ENCODE measurements at places on chromosomes 16 and 17. TPM values are rescaled to one million over a fixed set of nuclear protein-coding genes. Genes with fewer than 3 reads are reported as not detected.

Gene CHST6
- not detected for total RNA-seq

Gene NARF
- total RNA-seq: 121 TPM

Gene SOCS1
- total RNA-seq: 165 TPM

Gene KIF2B
- not detected for total RNA-seq

Gene OTOA
- 0.14 TPM for total RNA-seq

Gene PRR15L
- not detected for total RNA-seq

Gene CDC6
- 75.2 TPM for total RNA-seq

Gene IRX5
- total RNA-seq: not detected

Gene CACNA1H
- 2.0 TPM for total RNA-seq

Gene CFAP97D1
- not detected for total RNA-seq

Gene ZNRF1
- 8.2 TPM for total RNA-seq

Gene CSH2
- total RNA-seq: not detected

Gene OR1F1
- not detected for total RNA-seq

Gene TSPOAP1
- total RNA-seq: 77.7 TPM

DNA sequence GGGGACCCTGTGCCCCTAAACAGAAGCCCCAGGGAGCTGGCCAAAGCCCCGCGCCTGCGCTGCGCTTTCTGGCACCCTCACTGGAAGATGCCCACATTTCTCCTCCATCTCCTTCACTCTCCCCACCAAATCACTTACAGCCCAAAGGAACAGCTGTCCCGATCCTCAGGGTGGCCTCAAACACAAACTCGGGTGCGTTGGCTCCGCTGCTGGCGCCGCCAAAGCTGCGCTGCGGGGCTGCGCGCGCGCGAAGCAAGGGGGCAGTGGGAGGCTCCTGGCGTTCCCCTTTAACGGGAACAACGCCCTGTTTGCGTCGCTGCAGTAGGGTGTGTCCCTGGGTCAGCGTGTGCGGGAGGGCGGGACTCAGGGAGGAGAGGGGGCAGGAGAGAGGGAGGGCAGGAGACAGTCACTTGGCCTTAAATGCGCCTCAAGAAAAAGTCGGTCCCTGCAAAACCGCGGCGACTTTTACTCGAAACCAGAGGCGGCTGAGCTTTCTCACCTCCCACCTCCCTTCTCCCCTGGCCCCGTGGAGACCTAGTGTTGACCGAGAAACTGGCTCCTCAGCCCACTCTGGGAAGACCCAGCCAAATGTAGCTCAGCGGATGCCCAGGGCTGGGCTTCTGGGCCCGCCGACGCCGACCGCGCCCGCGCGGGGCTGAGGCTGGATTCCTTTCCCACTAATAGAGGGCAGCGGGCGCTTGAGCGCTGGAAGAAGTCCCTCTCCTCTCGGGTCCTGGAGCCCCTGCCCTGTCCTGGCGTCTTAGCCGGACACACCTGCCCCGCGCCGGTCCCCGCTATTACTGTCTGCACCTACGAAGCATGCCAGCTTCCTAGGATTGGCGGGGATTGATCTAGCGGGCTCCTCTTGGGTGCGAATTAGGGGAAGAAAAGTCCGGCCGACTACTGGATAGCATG, 2.6 kb downstream of the PMP22 start:
- H3K36me3 ChIP-seq: no peaks in the 10 kb centered on the region
- peaks cover 90% of the 10 kb centered on the region for H3K27me3 ChIP-seq
- H3K27ac ChIP-seq: no peak overlapping the region
- peak overlapping the region; percentile 35 for H3K4me3 ChIP-seq
- peak; percentile 31 for DNase-seq

DNA sequence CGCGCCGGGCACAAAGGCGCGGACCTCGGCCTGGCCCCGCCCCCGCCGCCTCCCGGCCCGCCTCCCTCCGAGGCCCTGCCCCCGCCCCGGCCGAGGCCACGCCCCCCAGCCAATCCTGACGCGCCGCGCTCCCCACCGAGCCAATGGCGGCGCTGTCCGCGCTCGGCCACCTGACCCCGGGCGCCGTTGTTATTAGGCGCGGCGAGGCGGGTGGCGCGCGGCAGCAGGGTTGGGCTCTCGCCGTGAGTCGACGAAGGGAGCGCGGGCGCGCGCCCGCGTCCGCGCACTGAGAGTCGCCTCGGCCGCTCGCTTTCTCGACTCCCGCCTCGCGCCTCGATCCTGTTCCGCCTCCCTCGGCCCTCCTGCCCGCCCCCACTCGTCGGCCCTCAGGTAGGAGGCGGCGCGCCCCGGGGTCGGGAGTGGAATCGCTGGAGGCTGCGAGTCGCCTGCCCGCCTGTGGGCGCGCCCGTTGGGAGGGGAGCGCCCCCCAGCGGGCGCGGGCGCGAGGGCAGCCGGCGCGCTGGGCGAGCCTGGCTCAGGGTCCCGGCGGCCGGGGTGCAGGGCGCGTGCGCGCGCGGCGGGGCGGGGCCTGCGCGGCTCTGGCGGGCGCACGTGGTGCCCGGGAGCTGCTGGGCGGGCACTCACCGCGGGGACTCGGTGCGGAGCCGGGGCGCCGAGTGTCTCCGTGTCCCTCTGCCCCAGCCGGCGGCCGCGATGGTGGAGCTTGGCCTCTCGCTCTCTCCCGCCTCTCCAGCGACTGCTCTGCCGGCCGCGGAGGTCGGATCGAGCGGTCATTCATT, 405 bp upstream of the CBLN1 start:
- H3K27ac ChIP-seq: peak overlapping the region; percentile 58
- peaks cover 2% of the 10 kb centered on the region for H3K36me3 ChIP-seq
- H3K4me1 ChIP-seq: peaks cover 2% of the 10 kb centered on the region
- H3K4me3 ChIP-seq: peak overlapping the region; percentile 69
- DNase-seq: peak; percentile 71

GRCh38 chr17:72145962-72146361, 25.1 kb downstream of the SOX9 start:
- no peak for DNase-seq
- H3K36me3 ChIP-seq: no peaks in the 10 kb centered on the region
- no peak overlapping the region for H3K4me3 ChIP-seq

GRCh38 chr16:77169650-77170236, 21.2 kb upstream of the MON1B start:
- H3K4me3 ChIP-seq: no peak overlapping the region
- no peak for DNase-seq
- peaks cover 5% of the 10 kb centered on the region for H3K27me3 ChIP-seq
- H3K36me3 ChIP-seq: no peaks in the 10 kb centered on the region
- H3K27ac ChIP-seq: no peak overlapping the region
- no peaks in the 10 kb centered on the region for H3K4me1 ChIP-seq

GRCh38 chr16:89317729-89318429, 100.4 kb downstream of the ZNF778 start:
- no peak for DNase-seq
- no peaks in the 10 kb centered on the region for H3K27me3 ChIP-seq
- peaks cover 84% of the 10 kb centered on the region for H3K4me1 ChIP-seq
- peak overlapping the region; percentile 54 for H3K4me3 ChIP-seq
- H3K36me3 ChIP-seq: peaks cover 22% of the 10 kb centered on the region

DNA sequence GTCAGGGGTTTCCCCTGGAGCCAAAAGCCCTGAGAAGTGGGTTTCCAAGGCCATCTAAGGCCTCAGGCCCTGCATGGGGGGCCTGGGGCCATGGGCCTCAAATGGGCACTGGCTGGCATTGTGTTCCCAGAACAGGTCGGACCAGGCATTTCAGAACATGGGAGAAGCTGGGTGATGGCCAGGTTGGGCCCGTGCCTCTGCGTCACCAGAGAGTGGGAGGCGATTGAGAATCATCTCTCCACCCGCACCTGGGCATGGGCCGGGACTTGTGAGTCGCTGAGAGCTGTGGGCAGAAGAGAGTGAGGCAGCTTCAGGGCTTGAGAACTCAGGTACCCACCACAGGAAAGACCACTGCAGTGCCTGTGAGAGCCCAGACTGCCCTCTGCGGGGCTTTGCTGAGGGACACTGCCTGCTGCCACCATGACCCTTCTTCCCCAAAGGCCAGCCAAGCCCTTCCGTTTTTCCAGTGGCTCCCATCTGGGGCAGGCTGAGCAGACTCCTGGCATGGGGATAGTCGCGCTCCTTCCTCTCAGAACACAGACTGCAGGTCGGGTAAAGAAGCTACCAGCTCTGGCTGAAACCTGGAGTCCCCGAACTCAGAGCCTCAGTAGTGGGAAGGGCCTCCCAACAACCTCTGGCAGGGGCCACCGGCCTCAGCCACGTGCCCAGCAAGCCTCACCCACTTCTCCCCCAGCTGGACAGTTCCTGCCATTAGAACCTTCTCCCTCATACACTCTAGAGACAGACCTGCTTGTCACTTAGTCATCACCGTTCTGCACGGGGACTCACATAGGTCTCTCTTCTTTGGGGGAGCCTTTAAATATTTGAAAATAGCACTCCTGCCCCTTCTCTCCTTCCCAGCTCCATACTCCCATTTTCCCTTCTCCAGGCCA, 1.6 kb downstream of the RAB11FIP4 start:
- H3K4me3 ChIP-seq: peak overlapping the region; percentile 66
- H3K4me1 ChIP-seq: no peaks in the 10 kb centered on the region
- no peak overlapping the region for H3K27ac ChIP-seq
- no peak for DNase-seq

GRCh38 chr16:4580250-4580649, 24.1 kb downstream of the C16orf96 start:
- H3K4me3 ChIP-seq: no peak overlapping the region
- no peak overlapping the region for H3K27ac ChIP-seq
- DNase-seq: no peak
- no peaks in the 10 kb centered on the region for H3K36me3 ChIP-seq
- no peaks in the 10 kb centered on the region for H3K27me3 ChIP-seq
- H3K4me1 ChIP-seq: no peaks in the 10 kb centered on the region

DNA sequence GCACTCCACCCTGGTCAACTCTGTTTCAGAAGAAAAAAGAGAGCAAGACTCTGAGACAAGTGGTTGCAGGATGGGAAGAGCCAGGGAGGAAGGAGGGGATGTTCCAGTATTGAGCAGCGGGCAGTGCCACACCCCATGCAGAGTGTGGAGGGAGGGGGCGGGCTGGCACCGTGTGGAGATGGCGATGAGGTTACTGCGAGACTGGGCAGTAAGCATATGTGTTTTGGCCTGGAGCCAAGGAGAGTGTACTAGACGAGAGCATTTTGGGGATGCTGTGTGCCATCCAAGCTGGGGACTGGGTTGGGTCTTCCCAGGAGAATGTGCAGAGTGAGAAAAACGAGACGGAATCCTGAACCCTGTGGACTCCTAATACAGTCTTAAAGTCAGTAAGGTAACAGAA, 3.4 kb downstream of the TBC1D24 start:
- DNase-seq: no peak
- H3K27ac ChIP-seq: no peak overlapping the region
- H3K4me3 ChIP-seq: no peak overlapping the region

DNA sequence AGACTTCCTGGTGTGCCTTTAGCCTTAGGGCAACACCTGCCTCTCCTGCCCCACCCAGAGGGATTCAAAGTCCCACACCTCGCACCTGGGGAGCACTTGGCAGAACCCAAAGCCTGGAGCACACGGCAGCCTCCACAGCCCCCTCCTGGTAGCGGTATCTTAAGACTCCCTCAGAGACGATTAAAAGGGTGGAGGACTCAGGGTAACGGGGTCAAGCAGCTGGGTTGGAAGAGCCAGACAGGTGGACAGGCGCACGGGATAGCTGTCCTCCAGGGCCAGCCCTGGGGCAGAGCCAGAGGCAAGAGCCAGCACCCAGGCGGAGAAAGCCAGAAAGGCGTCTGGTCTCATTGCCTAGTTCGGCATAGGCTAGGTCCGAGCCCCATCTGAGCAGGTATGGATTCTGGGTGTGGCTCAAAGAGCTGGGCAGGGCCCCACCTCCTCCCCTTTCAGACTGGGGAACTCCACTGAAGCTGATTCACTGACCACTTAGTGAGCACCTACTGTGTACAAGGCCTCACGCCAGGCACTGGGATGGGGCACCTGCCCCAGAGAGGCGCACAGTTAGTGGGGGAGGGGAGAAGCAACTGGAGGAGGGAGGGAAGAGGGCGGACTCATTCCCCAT, 55.0 kb upstream of the MEAK7 start:
- peaks cover 17% of the 10 kb centered on the region for H3K36me3 ChIP-seq
- H3K4me3 ChIP-seq: no peak overlapping the region
- H3K27me3 ChIP-seq: no peaks in the 10 kb centered on the region
- peaks cover 22% of the 10 kb centered on the region for H3K4me1 ChIP-seq

Measured in activated naive CD8-positive, alpha-beta T cell treated with anti-CD3 and anti-CD28 coated beads, Interleukin-2, amount 10 ng/mL, durations not matched to agents 7 days and 5 days (primary cell).